ENCODE measurements at places on chromosomes 6 and 20. TPM values are rescaled to one million over a fixed set of nuclear protein-coding genes. Genes with fewer than 3 reads are reported as not detected.

Gene C20orf141
- total RNA-seq: not detected

Gene RBBP9
- 9.2 TPM for total RNA-seq

Gene ABCF1
- total RNA-seq: 91.4 TPM

Gene CD93
- 17.2 TPM for total RNA-seq

Gene KHDRBS2
- total RNA-seq: 0.26 TPM

Gene LAMA5
- 4.3 TPM for total RNA-seq

Gene SSTR4
- not detected for total RNA-seq

Gene TREM1
- 9.8 TPM for total RNA-seq

Gene SAMD3
- total RNA-seq: 339 TPM

Gene CALHM4
- total RNA-seq: not detected

Gene HLA-G
- 4.0 TPM for total RNA-seq

Gene GPR6
- not detected for total RNA-seq

Gene BPIFB2
- not detected for total RNA-seq

Gene PIM1
- total RNA-seq: 215 TPM

Gene CTCFL
- not detected for total RNA-seq

Gene TNFRSF21
- 0.58 TPM for total RNA-seq

Gene APOBEC2
- total RNA-seq: not detected

Gene ZSCAN23
- total RNA-seq: 0.36 TPM

Gene LY6G6F
- 3.2 TPM for total RNA-seq

Gene PNLDC1
- total RNA-seq: 0.19 TPM

Gene TXNDC5
- total RNA-seq: 105 TPM

Gene ANKRD66
- total RNA-seq: not detected

Gene COQ3
- total RNA-seq: 3.7 TPM

Gene SMLR1
- not detected for total RNA-seq

Gene MEP1A
- total RNA-seq: not detected

Gene HLA-DRB1
- total RNA-seq: 53.9 TPM

Gene OR12D3
- not detected for total RNA-seq

Gene MAK
- 0.41 TPM for total RNA-seq

Gene ANKRD60
- total RNA-seq: not detected

Gene MRAP2
- not detected for total RNA-seq

Gene PRSS35
- not detected for total RNA-seq
